ENCODE measurements at places on chromosomes 7 and 10.

DNA sequence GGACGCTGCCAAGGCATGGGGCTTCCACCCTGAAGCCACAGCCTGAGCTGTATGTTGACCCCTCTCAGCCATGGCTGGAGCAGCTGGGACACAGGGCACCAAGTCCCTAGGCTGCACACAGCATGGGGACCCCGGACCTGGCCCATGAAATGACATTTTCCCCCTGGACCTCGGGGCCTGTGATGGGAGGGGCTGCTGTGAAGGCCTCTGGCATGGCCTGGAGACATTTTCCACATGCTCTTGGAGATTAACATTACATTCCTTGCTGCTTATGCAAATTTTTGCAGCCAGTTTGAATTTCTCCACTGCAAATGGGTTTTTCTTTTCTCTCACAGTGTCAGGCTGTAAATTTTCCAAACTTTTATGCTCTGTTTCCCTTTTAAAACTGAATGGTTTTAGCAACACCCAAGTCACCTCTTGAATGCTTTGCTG, 463.6 kb downstream of the ZWINT start:
- no peak for DNase-seq

DNA sequence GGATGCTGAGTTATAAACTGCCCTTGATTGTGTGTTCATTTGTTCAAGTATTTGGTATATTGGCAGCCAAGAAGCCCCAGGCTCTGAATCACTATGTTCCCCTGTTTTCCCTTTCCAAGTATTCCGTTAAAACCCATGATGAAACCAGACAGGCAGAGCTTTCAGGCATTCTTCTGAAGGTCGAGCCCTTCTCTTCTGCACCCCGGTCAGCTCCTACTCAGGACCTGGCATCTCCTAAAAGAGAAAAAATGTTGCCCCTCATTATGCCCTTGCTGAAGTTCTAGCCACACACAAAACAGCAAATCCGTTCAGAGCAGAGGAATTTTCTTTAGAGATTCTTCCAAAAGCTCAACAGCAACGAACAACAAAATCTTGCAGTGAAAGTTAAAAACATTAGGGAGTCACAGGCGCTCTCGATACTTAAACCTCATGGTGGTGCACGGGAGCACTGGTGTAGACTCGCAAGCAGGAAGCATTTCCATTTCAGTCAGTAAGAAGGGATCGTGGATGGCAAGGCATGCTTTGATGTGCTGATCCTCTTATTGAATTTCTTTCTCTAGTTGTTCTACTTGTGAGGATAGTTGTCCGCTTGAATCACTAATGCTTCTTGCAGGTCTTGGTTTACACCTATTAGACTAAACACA, 264.9 kb downstream of the SKIDA1 start:
- no peak for DNase-seq

- no peak for DNase-seq
These were observed 65.2 kb upstream of the FAM20C start for GRCh38 chr7:127064-127598.

DNA sequence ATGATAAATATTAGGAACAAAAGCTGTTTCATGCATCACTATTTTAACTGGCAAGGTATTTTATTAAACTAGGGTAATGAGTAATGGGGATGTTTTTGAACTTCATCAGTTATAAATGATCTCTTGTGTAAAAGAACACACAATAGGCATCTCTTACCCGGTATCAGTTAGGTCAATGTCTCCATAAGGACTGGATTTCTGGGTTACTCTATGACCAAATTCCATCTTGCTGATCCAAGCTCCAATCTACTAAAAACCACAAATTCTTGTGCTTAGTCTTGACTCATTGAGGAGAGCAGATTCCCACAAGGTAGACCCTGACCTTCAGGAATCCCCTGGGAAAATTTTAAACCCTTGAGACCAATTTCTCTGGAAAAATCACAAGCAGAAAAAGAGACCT, 1167.7 kb downstream of the XPNPEP1 start:
- no peak for DNase-seq

DNA sequence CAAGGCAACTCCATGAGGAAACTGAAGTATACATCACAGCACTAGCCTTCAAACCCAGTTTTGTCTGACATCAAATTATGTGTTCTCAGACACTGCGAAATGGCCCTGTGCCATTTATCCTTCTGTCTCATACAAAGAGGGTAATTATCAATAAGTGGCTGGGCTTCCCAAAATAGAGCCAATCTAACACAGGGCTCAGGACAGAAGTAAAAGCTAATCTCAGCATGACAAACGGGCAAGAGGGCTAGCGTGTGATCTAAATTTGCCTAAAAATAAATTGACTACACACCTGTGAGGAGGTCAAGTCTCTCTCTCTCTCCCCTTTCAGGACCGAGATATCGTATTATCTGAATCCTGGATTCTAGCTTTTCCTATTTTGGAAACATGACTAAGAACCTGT, 67.2 kb downstream of the DGKB start:
- DNase-seq = no peak

GRCh38 chr7:24932815-24933214, 47.2 kb downstream of the OSBPL3 start:
- no peak for DNase-seq

Data from activated T-cell treated with anti-CD3 and anti-CD28 coated beads for 1 hour (primary cell).